ENCODE measurements at places on chromosomes 16 and 17. TPM values are rescaled to one million over a fixed set of nuclear protein-coding genes. Genes with fewer than 3 reads are reported as not detected.

The C16orf46 gene
- total RNA-seq = 1.3 TPM

The SLC12A3 gene
- total RNA-seq = not detected

DNA sequence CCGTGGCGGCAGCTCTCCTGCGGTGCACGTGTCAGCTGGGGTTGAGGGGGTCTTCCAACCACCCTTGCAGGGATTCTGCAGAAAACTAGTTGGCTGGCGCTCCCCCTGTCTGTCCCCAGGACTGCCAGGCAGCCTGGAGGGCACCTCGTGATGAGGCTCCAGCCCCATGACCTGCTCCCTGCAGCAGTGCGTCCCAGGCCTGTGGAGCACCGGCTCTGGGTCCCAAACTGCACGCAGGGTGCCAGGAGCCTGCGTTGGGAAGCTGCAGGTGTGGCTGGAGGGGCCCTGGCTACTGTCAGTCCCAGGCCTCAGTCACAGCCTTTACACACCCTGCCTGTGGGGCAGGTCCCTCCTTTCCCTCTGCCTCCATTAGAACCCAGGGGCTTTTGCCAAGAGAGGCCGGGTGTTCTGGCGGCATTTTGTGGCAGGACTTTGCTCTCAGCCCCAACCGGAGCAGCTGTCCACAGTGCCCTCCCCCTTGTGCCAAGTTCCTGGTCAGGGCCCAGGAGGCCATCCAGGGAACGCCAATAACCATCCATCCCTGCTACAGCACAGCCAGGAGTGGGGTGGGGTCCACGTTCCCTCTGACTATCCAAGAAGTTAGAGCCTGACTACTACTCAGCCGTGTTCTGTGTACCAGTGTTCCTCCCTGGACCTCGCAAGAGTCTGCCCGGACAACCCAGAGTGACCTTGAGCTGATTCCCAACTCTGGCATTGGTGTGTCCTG lies 9.2 kb downstream of the CHMP6 start:
- no peak for DNase-seq

The MEOX1 gene
- total RNA-seq = 3.0 TPM

- no peak for DNase-seq
Observed at GRCh38 chr16:82657239-82657638, 30.5 kb downstream of the CDH13 start.

DNA sequence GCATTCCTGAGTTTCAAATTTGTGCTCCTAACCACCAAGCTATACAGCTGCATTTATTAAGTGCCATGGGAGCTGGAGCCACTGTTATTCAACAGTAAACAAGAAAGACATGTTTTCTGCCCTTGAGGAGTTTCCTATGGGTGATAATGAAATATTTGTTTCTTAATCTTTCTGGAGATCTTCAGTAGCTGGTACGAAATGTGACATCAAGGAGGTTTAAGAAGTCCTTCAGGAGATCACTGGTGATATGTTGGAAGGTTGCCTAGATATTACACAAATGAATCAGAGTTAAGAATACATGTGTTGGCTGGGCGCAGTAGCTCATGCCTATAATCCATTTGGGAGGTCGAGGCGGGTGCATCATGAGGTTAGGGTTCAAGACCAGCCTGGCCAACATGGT lies 14.9 kb downstream of the RHOT1 start:
- DNase-seq = no peak

The KRTAP1-1 gene
- not detected for total RNA-seq

- peak; percentile 94 for DNase-seq
Observed at GRCh38 chr17:8209907-8210760, at the start of gene AURKB. TSS of gene AURKB (minus strand) at chr17:8210575. CDS start at chr17:8210224, 351 bp downstream.

GRCh38 chr17:2107506-2107905 lies 52.6 kb downstream of the HIC1 start:
- no peak for DNase-seq

DNA sequence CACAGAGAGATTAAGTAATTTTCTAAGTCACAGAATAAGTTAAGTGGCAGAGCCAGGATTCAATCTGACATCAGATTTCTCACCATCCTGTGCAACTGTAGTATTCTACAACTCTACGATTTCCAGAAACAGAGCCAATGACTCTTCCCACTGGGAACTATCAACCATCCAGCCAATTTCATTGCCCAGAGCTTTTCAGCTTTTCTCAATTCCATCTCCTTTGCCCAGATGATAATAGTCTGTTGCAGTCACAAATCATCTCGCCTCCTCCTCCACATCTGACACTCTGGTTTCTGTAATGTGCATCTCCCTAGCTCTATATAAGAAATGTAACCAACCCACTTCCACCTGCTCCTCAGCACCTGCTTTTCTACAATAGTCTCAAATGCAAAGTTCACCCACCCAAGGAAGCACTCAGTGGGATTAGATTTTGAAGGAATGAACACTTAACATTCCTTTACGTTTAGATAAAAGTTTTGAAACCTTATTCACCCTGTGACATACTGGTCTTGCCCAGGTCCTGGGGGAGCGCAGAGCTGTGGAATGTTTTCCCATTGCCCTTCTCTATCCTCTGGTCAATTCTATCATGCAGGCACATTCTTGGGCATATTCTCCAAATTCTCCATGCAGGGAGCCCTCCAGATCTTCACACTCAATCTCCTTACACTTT lies 167.8 kb upstream of the ASIC2 start:
- no peak for DNase-seq

All from thoracic aorta (tissue), 2 donors.